ENCODE measurements at places on chromosomes 3 and 15. TPM values are rescaled to one million over a fixed set of nuclear protein-coding genes. Genes with fewer than 3 reads are reported as not detected.

- peak; percentile 10 for DNase-seq
These were observed 379.0 kb upstream of the IL12A start for GRCh38 chr3:159609625-159610024.

DNA sequence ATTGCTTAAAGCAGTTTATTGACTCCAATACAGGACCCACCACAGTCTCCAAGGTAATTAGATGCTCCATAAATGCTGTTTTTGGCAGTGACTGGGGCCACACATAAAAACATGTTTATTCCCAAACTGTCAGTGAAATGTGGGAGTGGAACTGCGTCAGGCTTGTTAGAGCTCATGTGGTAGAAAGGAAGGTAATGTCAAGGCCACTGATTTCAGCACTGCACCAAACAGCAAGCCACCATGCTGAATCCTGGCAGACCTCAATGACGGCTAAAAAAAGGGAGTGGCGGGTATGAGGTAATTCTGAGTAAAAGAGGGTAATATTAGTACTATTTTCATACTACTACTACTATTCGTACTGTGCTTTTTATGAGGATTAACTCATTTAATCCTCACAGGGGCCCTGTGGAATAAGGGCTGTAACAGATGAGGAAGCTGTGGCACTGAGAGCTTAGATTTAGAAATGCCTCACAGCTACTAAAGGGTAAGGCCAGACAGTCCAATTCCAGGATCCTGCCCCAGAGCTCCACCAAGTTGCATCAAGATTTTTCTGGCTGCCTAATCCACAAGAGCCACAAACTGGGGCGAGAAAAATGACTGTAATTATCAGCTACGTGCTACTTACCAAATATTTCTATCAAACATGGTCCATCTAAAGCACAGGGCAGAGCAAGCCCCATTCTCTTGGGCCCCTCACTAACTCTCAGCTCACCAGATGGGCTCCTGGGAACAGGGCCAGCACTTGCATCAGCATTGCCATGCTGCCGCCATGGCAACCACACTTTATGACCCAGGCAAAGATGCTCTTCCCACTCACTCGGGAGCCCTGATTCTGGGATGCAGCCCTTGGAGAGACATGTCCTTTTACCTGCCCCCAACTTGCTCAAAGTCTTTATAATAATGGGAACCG is 83.6 kb upstream of the SPATA12 start:
- DNase-seq: peak; percentile 28

DNA sequence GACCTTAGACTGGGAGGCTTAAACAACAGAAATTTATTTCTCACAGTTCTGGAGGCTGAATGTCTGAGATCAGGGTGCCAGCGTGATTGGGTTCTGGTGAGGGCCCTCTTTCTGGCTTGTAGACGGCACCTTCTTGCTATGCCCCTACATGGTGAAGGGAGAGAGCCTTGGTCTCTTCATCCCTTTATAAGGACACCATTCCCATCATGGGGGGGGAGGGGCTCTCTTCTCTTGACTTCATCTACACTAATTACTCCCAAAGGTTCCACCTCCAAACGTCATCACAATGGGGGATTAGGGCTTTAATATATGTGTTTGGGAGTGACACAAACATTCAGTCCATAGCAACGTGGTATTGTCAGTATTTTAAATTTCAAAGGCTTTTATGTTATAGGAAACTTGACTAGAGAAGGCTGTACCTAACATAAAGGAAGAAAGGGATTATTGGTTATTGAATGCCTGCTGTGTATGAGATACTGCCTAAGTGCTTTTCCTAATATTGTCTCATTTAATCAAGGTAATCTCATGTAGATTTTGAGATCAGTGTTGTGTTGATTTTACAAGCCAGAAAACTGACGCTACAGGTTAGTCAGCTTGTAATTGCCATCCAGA is 20.9 kb downstream of the SYN2 start:
- no peak for DNase-seq

- DNase-seq: no peak
These were observed 86.2 kb upstream of the LRTM1 start for GRCh38 chr3:55014081-55014480.

- DNase-seq: peak; percentile 76
These were observed 972.0 kb downstream of the TUSC7 start for GRCh38 chr3:117681619-117682018.

Gene FBLN2
- total RNA-seq: 83.7 TPM

Gene THUMPD3
- total RNA-seq: 59.2 TPM

- DNase-seq: no peak
These were observed 722 bp upstream of the POGLUT1 start for GRCh38 chr3:119468041-119468440.

DNA sequence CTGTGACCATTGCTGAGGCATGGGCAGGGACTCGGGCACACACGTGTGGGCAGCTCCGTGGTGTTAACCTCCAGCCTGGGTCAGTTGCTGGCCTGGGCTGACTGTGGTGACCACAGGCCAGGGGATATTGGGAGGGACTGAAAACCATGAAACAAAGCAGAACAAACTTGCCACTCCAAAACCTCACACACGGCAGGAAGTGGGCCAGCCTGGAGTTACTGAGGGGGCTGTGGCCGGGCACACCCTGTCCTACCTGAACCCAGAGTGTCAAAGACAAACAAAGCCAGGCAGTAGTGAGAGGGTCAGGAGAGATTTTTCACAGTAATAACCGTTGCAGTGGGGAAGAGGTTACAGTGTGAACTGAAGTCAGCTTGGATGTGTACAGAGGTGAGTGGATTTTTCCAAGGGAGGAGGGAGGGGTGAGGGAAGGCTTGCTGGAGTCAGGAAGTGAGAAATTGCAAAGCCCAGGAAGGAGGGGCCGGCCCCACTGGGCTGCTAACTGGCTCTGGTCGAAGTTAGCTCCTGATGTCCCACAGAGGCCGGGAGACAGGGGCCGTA is 40.0 kb upstream of the ATP10A start:
- DNase-seq: no peak

Gene SEMA5B
- not detected for total RNA-seq

DNA sequence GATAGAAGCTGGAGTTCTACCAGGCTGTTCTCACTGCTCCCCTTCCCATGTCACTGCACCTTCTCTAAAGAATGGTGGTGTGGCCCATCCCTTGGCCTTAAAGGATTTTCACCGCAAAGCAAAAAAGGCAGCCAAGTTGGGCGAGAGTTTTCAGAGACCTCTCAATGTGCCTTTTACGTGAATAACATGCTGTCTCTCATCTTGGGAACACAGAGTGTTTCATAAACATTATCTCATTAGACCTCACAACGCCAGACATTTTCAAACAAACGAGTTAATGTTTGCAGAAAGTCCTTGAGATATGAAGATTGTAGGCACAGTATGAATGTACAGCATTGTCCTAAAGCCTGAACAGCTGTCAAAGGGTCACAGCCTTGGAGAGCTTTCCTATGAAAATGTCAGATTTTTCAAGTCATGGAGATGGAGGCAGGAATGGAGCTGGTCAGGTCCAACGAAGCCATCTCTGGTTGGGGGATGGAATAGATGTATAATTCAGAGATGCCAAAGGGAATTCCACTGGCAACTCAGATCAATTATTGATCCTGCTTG is 21.3 kb downstream of the TM4SF1 start:
- no peak for DNase-seq

- no peak for DNase-seq
These were observed 128.6 kb downstream of the POLR2M start for GRCh38 chr15:57835119-57835518.

DNA sequence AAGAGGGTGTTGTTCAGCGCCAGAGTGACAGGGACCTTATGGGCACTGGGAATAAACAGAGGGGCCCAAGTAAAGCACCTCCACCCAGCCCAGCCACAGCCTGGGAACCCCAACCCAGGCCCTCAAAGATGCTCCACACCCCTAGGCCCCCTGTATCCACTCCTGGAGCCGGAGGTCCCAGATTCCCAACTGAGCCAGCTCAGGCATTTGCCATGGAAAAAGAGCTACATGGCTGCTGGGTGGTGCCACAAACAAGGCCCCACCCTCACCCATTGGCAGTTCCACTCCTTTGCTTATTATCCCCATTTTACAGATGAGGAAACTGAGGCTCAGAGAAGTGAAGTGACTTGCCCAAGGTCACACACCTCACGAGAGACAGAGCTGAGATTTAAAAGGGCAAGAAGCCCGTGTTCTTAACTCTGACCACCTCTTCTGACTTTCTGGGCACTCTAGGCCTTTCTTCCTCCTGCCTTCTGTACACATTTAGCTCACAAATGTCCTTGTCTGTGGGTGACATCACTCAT is 16.9 kb downstream of the ANPEP start:
- no peak for DNase-seq

- DNase-seq: no peak
These were observed 113.6 kb downstream of the TPRA1 start for GRCh38 chr3:127476936-127477335.

Gene ANKUB1
- not detected for total RNA-seq

Gene SKOR1
- 0.05 TPM for total RNA-seq

Gene ADAMTS17
- total RNA-seq: not detected

Gene ADAMTS9
- 0.21 TPM for total RNA-seq

GRCh38 chr3:37737134-37737533 is 124.5 kb upstream of the CTDSPL start:
- DNase-seq: no peak

Gene CAMK1
- total RNA-seq: 27.7 TPM

- no peak for DNase-seq
These were observed 377.3 kb downstream of the MECOM start for GRCh38 chr3:169286214-169286613.

Gene UCN2
- total RNA-seq: 5.5 TPM

- no peak for DNase-seq
These were observed 489 bp downstream of the HDGFL3 start for GRCh38 chr15:83207009-83207659.

All from HFFc6 (cell line).